Activated CD4-positive, alpha-beta T cell treated with anti-CD3 and anti-CD28 coated beads for 48 hours (primary cell): ENCODE measurements at places on chromosomes 4 and X.

DNA sequence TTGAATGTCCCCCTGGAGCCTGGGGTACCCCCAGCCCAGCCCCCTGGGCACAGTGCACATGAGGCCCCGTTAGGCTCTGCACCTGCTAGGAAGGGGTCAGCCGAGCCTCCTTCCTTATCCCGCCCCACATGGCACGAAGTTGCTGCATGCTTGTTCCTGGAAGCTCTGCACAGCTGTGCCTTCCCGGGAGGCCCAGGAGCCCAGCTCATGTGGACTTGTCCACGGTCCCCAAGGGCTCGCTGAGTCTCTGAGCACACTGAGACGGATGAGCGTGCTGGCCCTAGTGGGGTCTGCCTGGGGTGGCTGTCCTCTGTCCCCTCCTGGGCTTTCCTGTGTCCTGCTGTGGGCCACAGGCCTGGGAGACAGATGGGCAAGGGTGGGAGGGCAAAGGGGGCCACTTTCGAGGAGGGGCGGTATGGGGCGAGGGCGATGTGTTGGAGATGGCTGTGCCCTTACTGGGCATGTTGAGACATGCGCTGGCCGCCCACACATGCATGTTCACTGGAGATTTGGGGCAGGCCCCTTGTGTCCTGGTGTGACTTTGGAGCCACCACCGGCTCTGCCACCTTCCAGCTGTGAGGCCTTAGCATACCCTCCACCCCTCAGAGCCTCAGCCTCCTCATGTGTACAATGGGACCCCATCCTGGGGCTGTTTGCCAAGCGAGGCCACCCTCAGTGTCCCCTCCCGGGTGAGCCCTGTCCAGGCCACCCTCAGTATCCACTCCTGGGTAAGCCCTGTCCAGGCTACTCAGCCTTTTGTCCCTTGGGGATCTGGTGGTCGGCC, 237.6 kb downstream of the AFAP1 start:
- no peak for DNase-seq

GRCh38 chr4:115437739-115438138, 324.3 kb upstream of the NDST4 start:
- DNase-seq, result no peak

GRCh38 chr4:7917669-7918068, 22.0 kb downstream of the AFAP1 start:
- DNase-seq, result no peak

- DNase-seq, result no peak
Measured at GRCh38 chr4:63894161-63894560, 515.1 kb downstream of the TECRL start.

GRCh38 chr4:152697284-152698088, 17.7 kb upstream of the TMEM154 start:
- DNase-seq, result no peak

- DNase-seq, result no peak
Measured at GRCh38 chr4:75950213-75950815, 9.5 kb upstream of the NAAA start.
